ENCODE measurements at places on chromosomes 3 and 15.

DNA sequence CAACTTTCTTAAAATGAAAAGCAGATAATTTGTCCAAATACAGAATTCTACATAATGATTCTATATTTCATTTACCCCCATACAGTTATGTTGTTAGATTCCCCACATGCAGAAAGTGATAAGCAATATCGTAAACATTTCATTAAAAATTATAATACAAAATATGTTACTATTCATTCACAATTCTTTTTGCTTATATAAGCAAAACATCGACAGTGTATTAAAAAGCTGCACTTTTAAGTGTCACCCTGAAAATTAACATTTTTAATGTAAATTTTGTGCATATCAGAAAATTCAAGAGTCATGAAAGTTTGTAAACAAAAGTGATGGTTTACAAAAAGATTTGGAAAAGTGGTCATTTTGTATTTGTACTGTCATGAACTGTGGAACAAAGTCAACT, 19.2 kb downstream of the TMEM212 start:
- DNase-seq: no peak

DNA sequence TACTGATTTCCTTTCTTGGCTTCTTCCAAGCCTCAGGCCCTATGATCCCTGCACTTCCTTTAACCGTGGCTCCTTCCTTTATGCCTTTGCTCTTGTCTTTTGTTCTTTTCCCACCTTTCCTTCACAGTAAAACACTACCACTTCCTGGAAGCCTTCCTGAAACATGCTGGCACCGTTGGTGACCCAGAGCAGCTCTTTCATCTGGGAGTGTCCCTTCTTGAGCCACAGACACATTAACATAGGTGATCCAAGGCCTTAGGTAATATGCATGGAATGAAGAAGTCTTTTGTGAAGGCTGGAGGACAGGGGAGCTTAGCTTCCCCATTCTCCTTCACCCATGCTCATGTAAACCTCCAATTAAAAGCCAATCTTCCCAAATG, 39.4 kb downstream of the AMOTL2 start:
- DNase-seq: no peak

DNA sequence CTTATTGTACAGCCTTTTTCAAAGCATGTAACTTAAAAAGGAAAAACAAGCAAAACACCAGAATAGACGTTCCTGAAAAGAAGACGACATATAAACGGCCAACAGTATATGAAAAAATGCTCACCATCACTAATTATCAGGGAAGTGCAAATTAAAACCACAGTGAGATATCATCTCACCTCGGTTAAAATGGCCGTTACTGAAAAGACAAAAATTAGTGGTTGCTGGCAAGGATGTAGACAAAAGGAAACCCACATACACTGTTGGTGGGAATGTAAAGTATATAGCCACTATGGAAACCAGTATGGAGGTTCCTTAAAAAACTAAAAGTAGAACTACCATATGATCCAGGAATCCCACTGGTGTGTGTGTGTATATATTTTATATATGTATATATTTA, 64.5 kb upstream of the MLF1 start:
- no peak for DNase-seq

DNA sequence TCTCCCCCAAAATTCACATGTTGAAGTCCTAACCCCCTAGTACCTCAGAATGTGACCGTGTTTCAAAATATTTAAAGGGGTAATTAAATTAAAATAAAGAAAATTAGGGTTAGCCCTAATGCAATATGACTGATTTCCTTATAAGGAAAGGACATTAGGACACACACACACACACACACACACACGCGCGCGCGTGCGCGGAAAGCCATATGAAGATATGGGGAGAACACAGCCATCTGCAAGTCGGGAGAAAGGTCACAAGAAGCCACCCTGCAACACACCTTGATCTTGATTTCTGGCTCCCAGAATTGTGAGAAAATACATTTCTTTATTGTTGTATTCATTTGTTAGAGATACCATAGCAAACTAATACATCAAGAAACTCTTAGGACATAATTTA, 54.6 kb upstream of the STXBP5L start:
- DNase-seq: no peak

GRCh38 chr3:194989241-194989640, 281.7 kb downstream of the XXYLT1 start:
- no peak for DNase-seq

- no peak for DNase-seq
These were observed 452.8 kb downstream of the NAALADL2 start for GRCh38 chr3:175311946-175312345.

DNA sequence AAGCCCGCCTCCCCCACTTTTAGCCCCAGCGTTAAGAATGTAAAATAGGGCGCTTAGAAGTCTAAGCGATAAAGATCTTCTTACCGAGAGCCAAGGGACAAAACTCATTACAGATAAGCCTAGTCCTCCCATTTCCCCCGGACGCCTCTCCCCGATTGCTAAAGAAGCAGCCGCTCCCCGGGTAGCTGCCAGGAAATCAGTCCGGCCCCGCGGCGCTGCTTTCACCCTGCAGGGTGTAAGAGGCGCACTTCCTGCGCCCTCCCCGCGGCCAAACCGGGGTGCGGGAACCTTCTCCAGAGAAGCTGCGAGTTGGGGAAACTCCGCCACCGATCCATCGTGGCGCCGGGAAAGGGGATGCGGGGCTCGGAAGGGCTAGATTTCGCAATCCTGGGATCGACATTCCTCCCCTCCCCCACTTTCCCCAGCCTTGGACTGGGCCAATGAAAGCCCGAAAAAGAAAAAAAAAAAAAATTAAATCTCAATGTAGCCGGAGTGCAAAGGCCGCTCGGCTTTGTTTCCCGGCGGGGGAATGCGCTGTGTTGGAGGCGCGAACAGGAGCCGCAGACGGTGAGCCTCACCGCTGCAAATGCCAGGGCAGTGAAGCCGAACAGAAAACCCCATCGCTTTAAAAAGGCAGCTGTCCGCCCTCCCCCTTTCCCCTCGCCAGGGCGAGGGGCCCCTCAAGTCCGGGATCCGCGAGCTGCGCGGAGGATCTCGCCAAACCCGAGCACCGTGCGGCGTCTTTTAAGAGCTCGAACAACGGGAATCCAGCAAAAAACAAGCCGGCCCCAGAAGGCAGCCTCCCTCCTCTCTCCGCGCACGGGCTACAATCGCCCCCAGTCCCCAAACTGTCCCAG, 626 bp upstream of the PTPRG start:
- DNase-seq: peak; percentile 77

DNA sequence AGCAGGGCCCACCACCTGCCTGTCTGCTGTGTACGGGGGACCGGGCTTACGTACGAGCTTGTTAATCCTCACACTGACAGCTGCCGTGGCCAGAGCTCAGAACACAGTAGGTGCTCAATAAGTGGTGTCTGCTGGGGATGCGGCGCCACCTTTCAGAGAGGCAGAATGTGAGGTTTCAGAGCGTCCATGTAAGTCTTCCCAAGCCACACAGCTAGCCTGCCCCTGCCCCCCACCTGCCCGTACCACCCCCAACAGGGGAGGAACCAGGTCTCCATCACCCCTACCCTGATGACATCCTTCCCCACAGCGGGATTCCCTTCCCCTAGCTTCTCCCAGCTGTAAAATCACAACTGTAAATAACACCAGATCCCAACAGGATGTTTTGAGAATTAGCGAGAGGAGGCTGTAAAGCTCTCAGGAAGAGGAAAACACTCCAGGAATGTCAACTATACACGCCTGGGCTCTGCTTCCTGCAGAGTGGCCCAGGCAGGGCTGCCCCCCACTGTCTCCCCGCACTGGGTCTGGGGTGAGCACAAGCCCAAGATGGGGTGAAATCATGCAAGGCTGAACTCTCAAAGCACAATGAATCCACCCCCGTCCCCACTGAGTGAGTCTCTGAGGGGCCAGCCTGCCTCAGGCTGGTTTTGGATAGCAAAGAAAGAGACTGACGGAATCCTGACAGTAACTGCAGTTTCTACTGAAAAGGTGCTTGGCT, 250.1 kb upstream of the LYSMD4 start:
- DNase-seq: no peak
